ENCODE measurements at places on chromosomes 6 and 20. TPM values are rescaled to one million over a fixed set of nuclear protein-coding genes. Genes with fewer than 3 reads are reported as not detected.

Gene CDH22
- total RNA-seq, result 5.9 TPM

Gene SLC22A1
- total RNA-seq, result 1.1 TPM

Gene EEF1A2
- total RNA-seq, result 656 TPM

Gene PDYN
- total RNA-seq, result not detected

Gene PTGIS
- 124 TPM for total RNA-seq
